ENCODE measurements at places on chromosomes 5 and 9.

DNA sequence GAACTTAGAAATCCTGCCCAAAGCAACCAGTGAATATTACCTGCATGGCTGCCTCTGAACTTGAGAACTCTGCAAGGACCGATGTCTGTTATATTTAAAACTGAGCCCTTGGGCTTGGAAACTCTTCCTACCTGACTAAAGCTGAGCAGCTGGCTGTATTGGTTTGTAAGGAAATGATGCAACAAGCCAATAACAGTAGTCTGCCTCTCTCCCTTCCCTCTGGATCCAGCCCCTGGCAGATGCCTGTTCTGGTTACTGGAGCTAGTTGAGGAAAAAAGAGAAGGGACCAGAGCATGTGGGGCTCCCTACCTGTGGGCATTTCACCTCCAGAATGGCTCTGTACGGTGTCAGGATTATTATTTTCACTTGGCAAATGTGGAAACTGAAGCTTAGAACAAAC, 34.7 kb downstream of the SH3RF2 start:
- no peak for DNase-seq

DNA sequence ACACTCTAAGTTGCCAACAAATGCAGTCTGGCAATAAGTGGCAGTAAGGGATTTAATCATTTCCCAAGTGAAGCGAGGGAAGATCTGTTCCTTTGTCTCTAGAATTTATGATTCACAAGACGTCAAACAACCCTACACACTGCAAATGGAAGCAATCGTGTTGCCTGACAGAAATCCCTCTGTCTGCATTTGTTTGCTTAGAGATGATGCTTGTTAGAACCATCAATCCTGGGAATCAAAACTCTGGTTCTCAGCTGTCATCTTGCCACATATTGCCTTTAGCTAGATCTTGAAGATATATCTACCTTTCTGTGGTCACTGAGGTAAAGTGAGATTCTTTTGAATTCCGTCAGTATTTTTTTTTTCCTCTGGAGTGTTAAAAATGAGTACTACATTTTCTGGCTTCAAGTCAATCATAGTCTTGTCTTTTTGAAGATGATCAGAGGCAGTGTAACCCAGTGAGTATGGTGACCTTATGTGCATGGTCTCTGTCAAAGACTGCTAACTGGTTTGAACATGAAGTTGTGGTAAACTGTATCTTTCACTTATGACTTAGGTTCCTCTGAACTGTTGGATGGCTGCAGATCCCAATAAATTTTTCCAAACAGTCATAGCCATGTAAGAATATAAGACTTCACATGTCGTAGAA, 106.4 kb upstream of the STARD4 start:
- no peak for DNase-seq

GRCh38 chr5:96590796-96591195, 71.4 kb upstream of the CAST start:
- DNase-seq = peak; percentile 41

DNA sequence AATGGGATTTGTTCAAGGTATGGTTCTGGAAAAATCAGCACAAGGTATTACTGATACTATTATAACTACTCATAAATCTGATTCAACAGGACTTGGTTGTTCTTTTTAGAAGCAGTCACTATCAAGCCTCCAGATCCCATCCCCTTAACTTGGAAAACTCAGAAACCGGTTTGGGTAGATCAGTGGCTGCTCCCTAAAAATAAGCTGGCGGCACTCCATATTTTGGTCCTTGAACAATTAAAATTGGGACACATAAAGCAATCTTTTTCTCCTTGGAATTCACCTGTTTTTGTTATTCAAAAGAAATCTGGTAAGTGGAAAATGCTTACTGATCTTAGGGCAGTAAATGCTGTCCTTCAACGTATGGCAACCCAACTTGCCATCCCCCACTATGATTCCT, 104.2 kb downstream of the SYK start:
- no peak for DNase-seq

DNA sequence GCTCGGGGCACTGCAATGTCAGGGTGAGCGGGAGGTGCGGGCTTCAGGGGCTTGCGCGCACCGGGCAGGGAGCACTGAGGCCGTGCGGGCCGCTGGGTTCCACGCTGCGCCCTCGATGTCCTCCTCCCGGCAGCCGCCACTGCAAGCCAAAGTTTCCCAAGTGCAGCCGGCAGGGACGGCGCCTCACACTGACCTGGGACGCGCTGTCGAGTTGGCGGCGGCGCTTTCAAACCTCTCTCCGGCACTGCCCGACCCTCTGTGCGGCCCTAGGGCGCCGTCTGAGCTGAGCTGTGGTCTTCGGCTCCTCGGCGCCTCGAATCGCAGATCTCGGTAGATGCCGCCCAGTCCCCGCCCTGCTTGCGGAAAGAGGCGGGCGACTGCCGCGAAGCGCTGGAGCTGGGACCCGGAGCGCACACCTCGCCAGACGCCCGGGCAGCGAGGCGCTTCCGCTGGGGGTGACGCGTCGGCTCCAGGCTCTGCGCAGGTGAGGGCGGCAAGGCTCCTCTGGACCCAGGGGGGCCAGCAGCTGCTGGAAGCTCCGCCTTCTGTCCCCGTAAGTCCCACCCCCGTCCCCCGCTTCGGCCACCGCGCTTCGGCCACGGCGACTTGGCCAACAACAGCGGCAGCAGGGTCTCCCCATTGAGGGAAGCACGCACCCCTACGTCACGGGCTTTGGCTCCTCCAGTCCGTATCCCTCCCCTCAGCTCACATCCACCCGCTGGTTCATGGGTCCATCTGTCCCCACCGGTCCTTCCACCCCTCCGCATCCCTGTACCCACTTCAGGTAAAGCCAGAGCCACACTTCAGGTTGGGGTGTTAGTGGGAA, at the start of gene ANKRD34B:
Gene ANKRD34B (minus strand): TSS at position 320 of the 826 bp plus-strand sequence. CDS start 10,261 bp downstream, outside the sequence.
- DNase-seq = peak; percentile 2

- DNase-seq = no peak
Measured at GRCh38 chr9:112955550-112955949, 56.4 kb downstream of the ZNF883 start.

DNA sequence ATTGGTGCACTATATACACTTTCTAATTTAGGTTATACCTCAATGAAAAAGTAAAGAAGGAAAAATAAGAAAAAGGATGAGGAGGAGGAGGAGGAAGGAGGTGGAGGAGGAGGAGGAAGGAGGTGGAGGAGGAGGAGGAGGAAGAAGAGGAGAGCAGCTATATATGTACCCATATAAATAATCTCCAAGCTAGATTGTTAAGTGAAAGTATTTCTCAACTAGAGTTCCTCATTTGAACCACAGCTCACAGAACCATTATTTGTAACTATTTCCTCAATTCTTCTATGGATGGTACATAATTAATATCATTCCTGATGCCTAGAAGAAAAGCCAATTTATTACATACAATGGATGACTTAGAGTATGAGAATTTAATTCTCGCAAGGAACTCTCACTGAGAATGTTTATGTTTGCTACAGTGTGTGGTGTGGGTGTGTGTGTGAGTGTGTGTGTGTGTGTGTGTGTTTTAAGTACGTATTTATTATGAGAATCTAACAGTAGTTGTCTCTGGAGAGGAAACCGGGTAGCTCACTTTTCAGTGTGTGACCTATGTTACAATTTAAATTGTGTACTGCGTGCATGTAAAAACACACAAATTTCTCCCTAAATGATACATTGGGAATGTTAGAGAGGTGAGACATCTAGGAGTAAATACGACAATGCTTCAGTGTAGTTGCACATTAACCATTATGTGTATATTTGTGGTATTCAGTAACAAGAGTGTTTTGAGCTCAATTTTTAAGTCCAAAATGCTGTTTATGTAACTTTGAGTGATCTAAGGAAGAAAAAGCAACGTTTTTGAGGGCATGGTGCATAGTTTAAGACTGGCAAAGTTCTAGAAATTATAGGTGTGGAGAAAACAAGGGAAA, 20.2 kb upstream of the NREP start:
- DNase-seq = no peak

DNA sequence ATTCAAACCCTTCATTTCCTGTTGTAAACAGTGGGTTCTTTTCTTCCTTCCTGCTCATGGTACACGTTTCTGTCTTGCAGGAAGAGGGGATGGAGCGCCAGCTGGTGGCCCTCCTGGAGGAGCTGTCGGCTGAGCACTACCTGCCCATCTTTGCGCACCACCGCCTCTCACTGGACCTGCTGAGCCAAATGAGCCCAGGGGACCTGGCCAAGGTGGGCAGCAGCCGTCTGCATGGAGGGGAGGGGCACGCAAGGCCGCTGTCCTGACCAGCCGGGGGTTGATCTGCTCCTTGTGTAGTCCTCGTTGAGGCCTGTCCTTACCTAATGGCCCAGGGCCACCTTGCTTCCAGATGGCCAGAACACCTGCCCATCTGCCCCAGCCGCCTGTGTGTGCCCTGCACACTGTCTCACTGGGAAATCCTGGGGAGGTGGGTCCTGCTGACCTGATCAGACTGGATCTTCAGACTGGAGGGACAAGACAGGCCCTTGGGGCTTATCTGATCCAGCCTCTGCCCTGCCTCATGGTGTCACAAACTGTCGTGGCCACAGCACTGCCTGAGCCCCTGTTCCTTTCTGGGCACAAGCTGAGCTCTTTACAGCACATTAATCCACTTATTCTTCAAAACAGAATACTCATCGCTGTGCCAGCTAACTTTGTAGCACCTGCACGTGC, 44.7 kb downstream of the LRSAM1 start:
- no peak for DNase-seq

GRCh38 chr5:114999176-114999575, 170.5 kb downstream of the TRIM36 start:
- DNase-seq = no peak

- no peak for DNase-seq
Measured at GRCh38 chr5:13325765-13326164, 618.7 kb downstream of the DNAH5 start.

DNA sequence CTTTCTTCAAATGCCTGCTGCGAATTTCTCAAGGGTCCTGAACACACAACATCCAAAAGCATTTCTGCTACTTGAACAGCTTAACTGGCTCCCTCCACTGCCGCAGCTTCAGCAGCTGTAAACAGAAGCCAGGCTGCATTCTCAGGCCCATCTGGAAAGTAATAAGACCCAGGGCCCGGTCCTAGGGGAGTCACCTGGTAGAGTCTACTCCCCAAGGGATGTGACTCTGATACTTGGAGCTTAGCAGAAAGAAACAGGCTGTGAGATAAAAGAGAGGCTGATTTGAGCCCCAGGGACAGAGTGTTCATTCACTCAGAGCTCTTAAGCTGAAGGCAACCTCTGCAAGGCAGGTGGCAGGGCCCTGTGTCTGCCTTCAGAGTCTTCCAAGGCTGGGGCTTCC, 356.8 kb downstream of the SPOCK1 start:
- no peak for DNase-seq

DNA sequence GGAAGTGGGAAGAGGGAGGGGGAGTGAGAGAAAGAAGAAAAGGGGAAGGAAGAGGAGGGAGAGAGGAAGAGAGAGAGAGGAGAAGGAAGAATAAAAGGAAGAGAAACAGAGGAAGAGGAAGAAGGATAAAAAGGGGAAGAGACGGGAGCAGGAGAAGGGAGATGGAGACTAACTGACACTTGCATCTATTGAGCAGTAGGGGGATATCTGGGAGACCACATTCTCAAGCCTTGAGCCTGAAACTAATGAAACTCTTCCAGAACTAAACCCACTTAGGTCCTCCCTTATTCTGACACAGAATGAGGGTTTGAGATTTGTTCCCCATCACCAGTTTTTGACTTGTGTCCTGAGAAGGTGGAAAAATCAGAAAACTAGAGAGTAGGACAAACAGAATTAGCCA, 533.3 kb downstream of the CDH12 start:
- no peak for DNase-seq

- peak; percentile 9 for DNase-seq
Measured at GRCh38 chr9:23769307-23769935, 56.6 kb downstream of the ELAVL2 start.

DNA sequence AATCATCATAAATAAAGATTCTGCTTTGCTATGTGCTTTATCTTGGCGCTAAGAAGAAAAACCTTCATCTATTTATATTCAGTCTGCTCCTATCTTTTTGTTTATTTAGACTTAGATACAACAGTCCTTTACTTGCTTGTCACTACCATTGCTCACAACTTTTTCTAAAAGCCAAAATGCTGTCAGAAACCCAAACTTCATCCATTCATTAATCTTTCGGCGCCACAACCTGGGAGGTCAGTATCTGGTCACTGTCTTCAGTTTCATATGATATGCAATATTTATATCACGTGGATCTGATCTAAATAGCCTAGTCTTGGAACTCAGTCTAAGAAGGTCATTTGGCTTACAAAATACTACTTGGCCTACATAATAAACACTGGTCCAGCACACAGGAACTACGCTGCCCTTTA, 159.3 kb upstream of the TARS1 start:
- DNase-seq = peak; percentile 36

GRCh38 chr9:78212868-78213267, 23.0 kb upstream of the CEP78 start:
- DNase-seq = no peak

- peak; percentile 42 for DNase-seq
Measured at GRCh38 chr9:20044686-20045085, 255.8 kb upstream of the SLC24A2 start.

DNA sequence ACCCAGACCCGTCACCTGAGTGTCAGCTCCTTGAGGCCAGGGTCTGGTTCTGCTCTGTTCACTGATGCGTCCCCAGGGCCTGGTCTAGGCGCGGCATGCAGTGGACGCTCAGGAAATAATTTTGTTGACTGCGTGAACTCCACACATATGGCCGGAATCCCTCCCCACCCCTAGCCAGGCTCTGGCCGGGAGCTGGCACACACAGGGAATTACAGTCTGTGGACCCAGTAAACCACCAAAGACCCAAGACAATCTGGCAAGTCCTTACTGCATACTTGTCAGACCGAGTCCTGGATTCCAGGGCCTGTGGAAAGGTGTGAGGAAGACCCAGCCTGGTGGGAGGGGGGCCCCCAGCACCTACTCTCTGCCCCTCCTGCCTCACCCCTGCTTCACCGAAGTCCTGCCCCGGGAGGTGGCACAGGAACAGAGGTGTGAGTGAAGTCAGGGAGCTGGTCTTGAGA, 113.0 kb upstream of the IER5L start:
- DNase-seq = no peak

- no peak for DNase-seq
Measured at GRCh38 chr5:126744836-126745235, 32.1 kb upstream of the LMNB1 start.

DNA sequence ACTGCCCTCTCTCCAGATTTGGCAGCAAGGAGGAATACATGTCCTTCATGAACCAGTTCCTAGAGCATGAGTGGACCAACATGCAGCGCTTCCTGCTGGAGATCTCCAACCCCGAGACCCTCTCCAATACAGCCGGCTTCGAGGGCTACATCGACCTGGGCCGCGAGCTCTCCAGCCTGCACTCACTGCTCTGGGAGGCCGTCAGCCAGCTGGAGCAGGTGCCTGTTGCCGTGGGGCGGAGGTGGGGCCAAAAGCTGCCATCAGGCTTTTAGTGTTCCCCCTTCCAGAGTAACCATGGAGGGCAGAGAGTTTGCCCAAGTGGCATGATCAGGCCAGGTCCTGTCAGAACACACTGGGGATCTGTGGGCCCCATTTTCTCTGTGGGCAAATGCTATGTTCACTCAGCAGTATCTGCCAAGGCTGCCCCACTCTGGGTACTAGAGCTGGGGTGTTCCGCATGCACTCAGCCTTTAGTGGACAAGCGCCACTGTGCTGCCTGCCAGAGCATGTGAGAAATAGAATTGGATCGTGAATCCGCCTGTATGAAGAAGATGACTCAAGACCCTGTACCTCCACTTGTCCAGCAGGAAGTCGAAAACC, 117.1 kb downstream of the DAB2IP start:
- no peak for DNase-seq

Measured in fibroblast of mammary gland (primary cell).